Stimulated activated CD4-positive, alpha-beta T cell treated with anti-CD3 and anti-CD28 coated beads, Interleukin-1b, Interleukin-23, amount 100 ng/mL, for 1 hour (primary cell): ENCODE measurements at places on chromosomes 2 and 18.

DNA sequence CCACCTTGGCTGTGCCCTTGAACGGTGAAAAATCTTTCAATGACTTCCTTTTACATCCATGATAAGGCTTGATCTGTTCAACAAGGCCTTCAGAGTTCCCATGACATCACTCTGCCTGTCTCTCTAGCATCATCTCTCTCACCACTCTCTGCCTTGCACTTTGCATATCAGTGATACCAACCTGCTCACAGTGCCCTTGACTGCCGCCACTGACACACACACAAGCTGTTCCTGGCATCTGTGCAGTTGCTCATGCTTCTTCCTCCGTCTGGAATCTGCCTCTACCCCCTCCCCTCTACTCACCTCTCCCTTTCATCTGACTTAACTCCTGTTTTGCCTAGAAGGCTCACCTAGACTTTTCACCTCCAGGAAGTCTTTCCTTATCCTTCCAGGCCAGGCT, 79.1 kb upstream of the SEC11C start:
- DNase-seq: no peak

DNA sequence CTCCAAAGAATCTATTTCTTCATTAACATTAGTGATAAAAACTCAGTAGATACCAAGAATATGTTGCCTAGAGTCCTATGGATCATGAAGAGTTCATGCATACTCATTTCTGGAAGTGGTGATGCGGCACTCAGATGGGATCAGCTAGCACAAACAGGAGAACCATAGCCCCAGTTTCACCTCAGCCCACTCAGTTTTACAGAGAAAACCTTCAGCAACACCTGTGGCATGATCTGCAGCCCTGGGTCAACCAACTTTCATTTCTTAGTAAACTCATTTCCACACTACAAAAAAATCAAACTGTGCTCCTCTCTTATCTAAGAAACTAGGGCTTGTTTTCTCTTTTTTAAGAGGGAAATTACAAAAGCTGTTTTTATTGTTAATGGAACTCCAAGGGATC, 569.4 kb downstream of the CCDC85A start:
- no peak for DNase-seq

DNA sequence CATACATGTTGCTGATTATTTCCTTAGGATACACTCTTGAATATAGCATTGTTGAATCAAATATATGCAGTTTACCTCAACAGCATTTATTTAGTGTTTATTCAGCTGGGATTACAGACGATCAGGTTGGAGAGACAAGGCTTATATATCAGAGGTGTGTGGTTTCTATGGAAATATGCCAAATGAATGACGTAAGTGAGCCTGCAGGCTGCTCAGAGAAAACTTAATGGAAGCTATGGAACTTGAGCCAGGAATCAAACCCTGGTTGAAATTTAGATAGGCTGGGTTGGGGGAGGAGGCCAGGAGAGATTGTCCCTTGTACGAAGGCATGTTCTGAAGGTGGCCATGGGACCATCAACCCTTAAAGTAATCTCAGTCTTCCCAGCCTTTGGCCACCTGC, 79.5 kb downstream of the INPP4A start:
- DNase-seq: no peak

DNA sequence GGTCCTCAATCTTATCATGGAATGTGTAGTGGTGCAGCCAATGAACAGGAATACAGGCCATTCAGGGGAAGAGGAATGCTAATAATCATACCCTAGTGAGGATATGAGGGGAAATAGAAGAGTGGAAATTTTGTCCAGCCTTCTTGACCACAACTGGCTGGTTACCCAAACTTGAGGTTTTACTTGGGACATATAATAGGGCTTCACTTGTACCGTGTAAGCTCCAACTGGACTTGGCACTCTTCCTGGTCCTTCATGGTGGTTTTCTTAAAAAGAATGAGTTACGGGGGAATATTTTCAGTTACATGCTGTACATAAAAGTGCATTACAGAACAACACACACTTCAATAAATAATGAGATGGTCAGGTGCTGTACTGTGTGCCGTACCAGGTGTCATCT, 234.9 kb upstream of the RASGRP3 start:
- DNase-seq: no peak

GRCh38 chr2:65055422-65056214, 598 bp upstream of the CEP68 start:
- DNase-seq: no peak

DNA sequence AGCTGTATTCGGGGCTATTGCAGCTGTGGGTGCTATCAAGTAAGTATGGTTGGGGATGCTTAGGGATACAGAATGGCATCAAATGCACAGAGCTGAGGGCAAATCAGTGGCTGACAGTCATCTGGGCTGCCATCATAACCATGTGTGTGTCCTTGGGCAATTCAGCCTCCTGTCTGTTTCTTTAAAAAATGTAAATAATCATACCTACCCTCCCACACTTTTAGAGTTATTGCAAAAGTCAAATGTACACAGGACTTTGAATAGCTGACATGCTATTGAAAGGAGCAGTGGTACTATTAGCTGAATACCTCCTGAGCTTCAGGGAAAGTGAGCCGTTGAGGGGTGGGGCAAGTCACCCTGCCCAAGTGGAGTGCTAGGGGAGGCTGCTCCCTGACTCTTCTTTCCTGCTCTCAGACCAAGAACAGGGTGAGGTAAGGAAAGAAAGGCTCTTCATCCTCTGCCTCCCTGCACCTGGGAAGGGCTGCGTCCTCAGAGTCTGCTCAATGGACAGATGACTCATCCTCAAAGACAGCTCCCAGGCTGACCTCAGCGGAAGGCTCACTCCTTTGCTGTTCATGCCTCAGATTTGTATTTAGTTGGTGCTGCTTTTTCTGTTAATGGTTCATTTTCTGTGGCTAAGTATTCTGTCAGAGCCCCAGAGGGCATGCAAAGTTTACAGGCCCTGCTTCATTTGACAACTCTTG, 54.9 kb upstream of the BZW1 start:
- no peak for DNase-seq

DNA sequence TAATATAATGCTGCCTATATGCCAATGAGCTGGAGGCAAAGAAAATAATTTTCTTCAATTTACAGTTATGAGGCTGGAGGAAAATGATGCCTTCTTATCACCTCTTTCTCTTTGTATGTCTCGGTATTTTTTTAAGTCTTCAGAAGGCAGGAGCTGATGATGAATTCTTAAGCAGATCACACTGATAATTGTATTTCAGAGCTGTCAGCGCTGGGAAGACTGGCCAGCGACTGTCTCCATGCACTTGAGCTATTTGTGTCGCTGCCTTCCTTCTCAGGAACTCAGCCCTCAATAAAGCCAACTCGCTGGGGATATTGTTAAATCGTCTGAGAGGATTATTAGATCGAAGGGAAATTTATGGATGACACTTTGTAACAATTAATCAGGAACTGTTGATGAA, 40.3 kb downstream of the PTGR3 start:
- DNase-seq: no peak

- no peak for DNase-seq
Measured at GRCh38 chr2:190504912-190505311, 29.6 kb downstream of the NEMP2 start.

DNA sequence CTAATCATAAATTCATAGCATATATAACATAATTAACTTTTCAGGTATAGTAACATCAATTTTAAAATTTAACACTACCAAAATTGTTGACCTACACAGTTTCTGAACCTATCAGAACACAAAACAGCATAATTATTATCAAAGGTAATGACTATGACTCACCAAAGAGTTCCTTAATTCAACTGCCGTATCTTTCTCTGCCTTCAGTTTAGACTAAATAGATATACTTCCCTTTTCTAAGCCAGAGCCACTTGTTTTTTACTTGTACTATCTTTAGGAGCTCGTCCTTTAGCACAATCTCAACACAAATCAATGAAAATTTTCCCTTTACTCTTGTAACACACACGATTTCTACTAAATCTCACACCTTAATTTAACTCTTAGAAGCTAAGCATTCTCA, 54.4 kb downstream of the CCDC88A start:
- DNase-seq: no peak

DNA sequence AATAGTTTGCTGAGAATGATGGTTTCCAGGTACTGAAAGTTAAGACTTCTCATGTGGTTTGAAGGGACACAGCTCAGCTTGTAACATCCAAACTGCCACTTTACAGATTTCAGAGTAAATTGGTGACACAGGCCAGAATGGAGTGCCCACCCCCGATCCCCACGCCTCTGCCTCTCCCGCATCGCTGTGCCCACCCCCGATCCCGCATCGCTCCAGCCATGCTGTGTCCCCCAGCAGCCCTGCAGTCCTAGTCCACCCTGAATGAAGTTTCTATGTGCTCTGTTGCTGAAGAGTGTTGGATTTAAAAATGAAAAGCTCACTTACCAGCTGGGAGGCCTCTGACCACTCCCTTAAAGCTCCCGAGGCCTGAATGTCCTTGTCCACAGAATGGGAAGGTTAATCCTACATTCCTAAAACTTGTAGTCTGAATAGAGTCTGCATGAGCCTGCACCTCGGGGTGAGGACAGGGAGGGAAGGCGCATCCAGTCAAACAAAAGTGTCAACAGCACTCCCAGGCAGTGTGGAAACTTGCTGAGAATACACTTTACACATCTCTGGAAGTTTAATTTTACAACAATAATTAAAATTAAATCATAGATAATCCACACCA, 176.4 kb upstream of the ID2 start:
- DNase-seq: no peak

GRCh38 chr2:234375176-234375880, 121.6 kb downstream of the ARL4C start:
- DNase-seq: no peak

- DNase-seq: no peak
Measured at GRCh38 chr2:152410165-152410597, 75.2 kb downstream of the FMNL2 start.

DNA sequence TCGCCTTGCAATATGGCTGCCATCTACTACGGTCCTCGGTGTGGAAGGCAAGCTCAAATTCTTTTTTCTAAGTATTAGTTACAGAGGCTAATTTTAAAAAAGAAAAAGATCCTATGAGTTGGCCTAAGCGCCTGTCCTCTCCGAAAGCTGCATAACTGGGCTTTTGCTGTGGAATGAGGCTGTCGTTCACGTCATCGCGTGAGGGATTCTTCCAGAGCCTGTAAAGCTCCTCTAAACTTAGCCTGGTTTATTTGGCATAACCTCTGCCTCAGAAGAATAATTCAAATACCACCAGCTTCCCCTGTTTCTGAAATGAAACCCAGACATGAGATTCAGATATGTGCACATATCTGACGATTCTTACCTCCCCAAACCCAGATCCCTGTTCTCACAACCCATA, 187.4 kb downstream of the DNER start:
- DNase-seq: no peak
